PC-9 (cell line): ENCODE measurements at places on chromosomes 7 and 10. TPM values are rescaled to one million over a fixed set of nuclear protein-coding genes. Genes with fewer than 3 reads are reported as not detected.
A peak's percentile ranks its signal among the peaks of the same experiment; 100 is the strongest.

The AGAP9 gene
- 14.1 and 15.1 TPM in 2 replicates for total RNA-seq

DNA sequence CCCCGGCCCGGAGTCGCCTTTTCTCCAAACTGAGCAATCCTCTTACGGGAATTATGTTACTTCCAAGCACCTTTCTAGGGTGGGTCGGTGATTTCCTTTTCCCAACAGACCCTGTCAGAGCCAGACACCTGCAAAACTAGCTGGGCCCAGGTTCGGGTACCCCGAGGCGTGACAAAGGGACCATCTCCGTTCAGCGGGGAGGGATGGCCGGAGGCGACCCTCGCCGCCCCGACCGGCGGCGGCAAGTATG, 445 bp downstream of the PPA1 start:
- DNase-seq: no peak

The ABCC2 gene
- 132 and 174 TPM in 2 replicates for total RNA-seq

GRCh38 chr10:32376097-32376496, 29.1 kb upstream of the EPC1 start:
- DNase-seq: no peak

DNA sequence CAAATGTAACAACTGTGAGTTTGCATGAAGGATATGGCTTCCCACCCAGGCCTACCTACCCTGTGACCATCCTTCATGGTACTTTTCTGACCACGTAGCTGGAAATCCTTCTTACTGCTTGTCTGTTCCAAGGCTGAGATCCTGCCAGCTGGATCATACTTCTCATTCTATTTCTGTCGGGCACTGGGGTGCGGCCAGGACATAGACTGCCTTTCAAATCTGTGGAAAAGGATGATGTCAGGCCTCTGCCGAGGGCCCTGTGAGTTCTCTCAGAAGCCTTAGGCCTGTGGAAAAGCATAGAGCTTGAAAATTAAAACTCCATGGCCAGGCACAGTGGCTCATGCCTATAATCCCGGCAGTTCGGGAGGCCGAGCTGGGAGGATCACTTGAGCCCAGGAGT, 10.0 kb downstream of the VWC2 start:
- DNase-seq: no peak

DNA sequence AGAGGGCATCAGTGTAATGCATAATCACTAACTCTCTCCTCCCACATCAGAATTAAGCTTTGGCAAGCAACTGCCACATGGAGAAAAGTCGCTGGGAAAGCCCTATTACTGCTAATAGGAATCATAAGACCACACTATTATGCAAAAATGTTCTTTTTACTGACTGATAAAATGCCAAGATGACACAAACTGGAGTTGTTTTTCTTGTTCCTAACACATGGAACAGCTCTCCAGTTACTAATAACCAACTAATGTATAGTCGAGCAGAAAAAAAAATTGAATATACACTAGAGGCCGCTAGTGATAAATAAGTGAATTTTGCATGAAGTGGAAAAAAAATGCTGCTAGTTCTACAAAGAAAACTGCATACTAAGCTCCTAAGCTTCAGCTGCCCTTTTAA, 165.6 kb downstream of the TPK1 start:
- DNase-seq: peak; percentile 36

DNA sequence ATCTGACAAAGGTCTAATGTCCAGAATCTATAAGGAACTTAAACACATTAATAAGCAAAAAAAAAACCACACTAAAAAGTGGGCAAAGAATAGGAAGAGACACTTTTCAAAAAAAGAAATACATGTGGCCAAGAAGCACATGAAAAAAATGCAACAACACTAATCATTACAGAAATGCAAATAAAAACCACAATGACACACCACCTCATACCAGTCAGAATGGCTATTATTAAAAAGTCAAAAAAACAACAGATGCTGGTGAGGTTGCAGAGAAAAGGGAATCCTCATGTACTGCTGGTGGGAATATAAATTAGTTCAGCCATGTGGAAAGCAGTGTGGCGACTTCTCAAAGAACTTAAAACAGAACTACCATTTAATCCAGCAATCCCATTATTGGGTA, 119.0 kb downstream of the LMBR1 start:
- DNase-seq: no peak

DNA sequence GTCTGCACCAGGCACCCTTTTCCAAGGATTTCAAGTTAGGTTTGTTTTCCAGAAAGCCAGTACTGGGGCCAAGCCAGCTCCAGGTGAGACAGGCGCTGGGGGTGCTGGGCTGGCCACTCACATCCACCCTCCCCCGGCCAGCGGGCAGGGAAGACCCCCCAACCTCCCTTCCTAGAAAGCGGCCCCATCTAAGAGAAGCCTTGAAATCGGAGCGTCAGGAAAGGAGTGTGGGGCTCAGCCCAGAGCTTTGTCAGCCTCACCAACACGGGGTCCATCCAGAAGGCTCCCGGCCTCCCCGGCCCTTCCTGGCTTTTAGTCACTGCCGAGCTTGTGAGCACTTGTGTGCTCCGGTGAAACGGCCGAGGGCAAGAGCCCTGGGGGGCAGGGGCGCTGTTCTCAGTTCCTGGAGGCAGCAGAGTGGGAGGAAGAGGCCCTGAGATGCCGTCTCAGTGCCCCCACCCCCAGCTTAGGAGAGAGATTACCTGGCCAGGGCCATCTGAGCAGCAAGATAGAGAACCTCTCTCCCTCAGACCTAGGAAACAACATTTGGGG, 39.6 kb downstream of the PDGFA start:
- DNase-seq: no peak

DNA sequence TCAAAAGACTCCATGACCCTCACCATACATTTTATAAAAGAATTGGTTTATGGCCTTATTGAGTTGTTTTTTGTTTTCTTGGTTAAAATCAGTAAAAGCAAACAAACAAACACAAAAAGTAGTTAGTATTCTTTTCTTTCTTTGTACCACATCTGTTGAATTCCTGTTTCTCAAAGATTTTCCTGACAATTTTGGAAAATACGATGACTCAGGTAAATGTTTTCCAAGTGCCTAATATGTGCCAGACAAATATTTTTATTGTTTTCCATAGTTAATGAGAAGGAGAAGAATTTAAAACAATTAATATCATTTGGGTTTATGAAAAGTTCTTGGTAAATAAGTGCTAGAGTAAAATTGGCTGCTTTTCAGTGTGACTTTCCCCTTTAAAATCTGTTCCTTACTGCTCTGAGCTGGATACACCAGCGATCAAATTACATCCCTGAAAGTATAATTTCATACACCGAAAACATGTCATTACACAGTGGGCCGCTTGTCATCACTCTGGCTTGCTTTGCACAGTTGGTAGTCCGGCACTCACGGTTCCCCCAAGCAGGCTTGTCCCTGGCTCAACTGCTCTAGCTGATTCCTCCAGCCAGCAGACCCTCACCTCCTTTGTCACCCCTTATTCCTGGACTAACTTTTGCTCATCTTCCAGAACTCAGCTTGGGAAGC, 80.5 kb downstream of the TBXAS1 start:
- no peak for DNase-seq

- DNase-seq: peak; percentile 14
These were observed 596.6 kb downstream of the SDK1 start for GRCh38 chr7:3897430-3898372.

DNA sequence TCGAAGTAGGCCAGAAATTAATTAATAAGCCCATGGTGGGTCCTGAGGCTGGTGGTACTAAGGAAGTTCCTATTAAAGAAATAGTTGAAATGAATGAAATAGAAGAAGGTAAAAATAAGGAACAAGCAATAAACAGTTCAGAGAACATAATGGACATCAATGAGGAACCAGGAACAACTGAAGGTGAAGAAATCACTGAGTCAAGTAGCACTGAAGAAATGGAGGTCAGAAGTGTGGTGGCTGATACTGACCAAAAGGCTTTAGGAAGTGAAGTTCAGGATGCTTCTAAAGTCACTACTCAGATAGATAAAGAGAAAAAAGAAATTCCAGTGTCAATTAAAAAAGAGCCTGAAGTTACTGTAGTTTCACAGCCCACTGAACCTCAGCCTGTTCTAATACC, 36.0 kb downstream of the SLK start:
- DNase-seq: no peak

DNA sequence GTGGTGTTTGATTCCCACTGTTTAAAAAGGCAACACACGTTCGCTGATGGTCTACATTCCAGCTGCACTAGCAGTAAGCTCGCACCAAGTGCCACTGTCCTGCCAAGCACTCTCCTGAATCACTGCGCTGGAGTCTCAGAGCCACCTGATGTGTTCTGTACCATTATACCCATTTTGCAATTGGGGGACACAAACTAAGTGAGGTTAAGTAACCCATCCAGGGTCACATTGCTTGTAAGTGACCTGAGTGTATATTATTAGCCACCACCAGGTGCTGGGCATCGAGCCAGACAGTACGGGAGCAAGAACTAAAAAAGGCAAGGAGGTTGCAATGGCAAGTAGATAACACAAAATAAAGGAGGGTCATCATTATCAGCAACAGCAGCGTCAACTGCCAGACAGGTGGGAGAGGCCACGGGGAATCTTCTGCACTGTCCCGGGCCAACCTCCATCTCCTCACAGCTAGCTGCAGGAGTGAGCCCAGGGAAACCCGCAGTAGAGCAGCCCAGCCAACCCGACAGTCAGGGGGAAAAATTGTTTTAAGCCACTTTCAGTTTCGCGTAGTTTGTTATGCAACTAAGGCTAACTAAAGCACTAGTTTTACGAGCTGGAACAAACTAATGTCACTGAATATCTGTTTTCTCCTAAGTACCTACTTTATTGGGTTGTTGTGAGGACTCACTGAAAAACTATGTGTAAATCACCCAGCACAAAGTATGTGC, 712 bp upstream of the CPVL start:
- peak; percentile 69 for DNase-seq

The ATP6V0A4 gene
- total RNA-seq: 4.8 and 9.1 TPM in 2 replicates

The HTR7 gene
- total RNA-seq: 0.52 and 0.55 TPM in 2 replicates

DNA sequence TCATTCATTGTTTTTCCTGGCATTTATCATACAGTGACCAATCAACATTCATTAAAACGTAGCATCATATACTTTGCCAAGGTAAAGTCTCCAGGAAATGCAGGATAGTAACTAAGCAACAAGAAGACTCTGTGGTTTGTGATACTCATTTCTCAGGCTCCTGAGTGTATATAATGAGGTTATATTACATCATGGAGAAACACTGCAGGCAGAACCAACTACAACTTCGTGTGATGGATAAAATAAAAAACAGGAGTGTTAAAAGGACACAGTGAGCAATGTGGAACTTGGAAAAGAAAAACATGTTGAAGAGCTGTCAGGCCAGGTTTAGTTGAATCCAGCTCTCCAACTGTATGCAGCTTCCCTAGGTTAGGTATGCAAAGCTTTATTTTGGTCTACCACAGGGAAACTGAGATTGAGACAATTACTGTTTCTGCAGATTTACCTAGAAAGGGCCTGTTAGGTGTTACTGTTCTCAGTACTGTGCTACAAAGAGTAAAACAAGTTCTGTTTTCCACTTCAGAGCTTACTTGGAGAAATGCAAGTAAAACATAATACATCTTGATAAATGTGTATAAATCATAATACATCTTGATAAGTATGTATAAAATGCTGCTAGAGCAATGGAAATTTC, 7.8 kb upstream of the CCNY start:
- DNase-seq: no peak

- DNase-seq: peak; percentile 12
These were observed 57.2 kb downstream of the MGAM2 start for GRCh38 chr7:142168746-142169145.

- no peak for DNase-seq
These were observed 65.9 kb upstream of the ADAM12 start for GRCh38 chr10:126454045-126454751.

The ABCB4 gene
- total RNA-seq: not detected in 2 replicates

DNA sequence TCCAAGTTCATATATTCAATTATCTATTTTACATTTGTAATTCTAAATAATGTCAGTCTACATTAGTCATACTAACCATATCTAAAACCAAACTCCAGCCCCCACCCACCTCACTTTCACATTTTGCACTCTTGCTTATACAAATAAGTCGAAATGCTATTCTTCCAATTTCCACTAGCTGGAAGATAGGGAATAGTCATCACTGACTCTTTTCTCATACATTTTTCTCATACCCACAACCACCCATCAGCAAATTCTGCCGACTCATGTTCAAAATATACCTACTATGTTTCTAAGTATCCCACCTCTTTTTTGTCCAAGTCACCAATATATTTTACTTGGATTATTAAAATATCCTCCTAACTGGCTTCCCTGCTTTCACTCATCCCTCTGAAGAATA, 93.2 kb upstream of the DGKB start:
- DNase-seq: no peak

DNA sequence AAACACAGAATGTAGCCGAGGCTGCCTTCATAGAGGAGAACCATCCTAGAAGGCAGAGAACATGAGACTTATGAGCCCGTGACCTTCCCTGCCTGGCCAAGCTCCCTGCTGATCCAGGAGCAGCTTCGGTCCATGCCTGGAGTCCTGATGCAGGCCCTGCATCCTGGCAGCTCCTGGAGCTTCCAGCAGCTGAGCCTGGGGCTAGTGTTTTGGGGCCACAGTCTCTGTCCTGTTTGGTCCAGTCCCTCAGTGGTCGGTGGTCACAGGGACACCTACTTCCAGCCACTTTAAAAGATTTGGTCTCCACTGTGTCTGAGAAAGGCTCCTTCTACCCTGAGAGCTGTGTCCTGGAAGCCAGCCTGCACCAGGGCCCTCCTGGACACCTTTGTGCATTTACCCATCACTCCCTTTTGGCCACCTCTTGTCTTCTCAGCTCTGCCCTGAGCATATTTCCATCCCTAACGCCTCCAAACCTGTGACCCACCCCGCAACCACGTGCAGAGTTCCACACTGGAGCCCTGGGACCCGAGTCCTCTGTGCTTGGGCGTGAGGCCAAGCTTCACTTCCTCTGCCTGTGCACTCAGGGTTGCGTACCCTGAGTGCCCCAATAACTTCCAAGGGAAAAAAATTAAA, 315.2 kb upstream of the ZNF32 start:
- no peak for DNase-seq

DNA sequence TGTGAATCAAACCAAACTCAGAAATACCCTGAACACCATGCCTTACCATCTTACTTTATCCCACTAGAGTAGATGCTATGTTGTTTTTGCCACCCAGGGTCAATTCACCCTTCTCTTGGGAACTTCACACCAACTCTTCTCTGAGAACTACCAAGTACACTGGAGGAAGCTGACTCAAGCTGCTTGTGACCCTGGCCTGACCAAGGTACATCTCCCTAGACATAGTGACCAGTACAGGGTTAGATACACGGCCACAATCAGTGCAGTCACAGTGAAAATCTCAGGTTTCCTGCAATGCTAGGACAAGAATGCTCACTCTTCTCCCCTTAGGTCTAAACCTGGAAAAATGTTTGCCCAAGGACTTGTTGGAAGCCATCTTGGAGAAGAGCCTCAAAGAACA, 31.8 kb downstream of the EZH2 start:
- no peak for DNase-seq
